Suprapubic skin (tissue), 4 donors: ENCODE measurements at places on chromosomes 7 and 10.

- DNase-seq = peak; percentile 33
Measured at GRCh38 chr7:742791-743190, 15.7 kb upstream of the PRKAR1B start.

DNA sequence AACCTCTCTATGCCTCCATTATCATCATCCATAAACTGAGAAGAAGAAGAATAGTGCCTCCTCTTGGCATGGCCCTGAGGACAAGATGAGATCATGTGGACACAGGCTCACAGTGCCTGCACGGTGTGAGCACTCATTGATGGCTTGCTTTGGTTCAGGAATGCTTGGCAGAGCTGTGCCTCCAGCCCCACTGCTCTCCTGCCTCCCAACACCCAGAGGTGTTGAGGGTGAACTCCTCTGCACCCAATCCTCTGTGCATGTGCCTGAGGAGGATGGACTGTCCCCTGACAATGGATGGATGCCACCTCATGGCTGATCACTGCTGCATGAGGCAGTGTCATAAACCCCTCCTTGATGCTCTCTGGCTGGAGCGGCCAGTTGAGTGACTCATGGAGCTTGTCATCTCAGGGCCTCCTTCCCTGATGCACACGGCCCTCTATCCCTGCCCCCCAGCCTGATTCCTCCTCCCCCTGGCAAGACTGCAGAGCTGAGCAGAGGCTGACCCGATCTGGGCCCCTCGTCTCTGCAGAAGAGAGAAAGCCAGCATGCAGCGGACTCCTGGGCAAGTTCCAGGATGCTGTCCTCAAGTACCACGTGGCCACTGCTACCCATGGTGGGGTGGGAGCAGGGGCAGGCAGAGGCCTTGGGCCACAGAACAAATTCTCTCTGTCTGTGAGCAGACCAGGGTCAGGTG, 136.3 kb downstream of the KCNMA1 start:
- no peak for DNase-seq

DNA sequence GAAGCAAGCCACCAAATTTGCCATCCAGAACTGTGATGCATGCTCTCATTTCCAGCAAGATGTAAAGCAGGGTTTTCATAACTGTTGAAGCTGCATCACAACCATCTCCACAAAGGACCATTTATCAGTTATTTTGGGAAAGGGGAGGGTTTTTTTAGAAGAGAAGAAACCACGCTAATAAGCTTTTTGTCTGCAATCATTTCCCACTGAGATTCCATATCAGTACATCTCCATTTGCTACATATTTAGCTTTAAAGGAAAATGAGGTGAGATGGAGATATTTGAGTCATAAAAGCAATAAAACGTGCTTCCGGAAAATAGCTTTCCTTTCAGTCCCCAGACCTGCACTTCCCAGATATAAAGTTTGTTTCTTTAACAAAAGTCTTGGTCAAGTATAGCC, 258.2 kb downstream of the FRMD4A start:
- DNase-seq = no peak

DNA sequence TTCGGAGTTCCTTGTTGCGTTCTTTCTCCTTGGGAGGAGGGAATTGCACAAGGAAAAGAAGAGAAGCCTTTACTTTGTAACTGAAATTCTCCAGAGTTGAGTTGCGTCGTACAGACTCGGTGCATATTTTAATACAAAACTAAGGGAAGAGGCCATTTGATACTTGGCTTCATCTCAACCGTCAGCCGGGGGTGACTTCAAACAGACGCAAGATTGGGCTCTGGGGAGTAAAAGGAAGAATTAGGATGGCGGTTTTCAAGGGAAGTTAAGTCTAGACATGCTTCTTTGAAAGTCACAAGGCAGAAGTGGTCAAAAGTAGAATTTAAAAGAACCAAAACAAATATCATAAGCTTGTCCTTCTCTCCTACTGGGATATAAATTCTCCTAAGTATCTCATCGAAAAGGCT, 1.6 kb downstream of the PRR15 start:
- DNase-seq = no peak

DNA sequence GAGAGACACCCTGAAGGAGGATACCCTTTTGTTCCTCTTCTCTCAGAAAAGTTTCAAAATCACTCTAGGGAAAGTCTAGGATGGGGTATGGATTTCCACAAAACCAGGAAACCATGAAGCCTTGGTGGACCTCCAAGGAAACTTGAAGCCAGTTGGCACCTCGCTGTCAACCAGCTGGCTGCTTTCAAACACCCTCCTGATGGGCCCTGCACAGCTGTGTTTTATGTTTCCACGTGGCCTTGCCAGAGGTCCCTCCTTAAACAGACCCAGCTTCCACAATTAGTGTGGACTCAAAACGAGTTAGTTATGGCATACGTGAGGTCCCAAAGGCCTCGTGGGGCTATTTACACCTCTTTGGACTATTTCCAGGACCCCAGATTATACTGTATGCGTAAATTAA, 5.9 kb downstream of the PPP1R3A start:
- DNase-seq = no peak

DNA sequence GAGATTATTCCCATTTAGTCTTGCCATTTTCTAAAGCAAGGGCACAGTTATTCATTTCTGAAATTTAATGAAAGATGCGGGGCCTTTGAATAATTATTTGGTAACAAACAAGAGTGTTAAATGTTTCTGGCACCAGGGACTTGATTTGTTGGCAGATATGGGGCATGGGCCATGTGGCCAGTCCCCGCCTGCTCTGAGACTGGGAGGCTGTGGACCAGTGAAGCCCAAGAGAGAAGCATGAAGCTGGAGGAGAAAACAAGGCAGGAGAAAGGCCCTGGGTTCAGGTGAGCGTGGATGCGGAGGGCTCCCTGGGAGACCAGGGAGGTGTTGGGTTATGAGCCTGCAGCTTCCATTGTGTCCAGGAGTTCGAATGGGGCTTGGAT, 378.5 kb downstream of the TCERG1L start:
- no peak for DNase-seq

GRCh38 chr7:84218681-84219080, 24.1 kb upstream of the SEMA3A start:
- no peak for DNase-seq

DNA sequence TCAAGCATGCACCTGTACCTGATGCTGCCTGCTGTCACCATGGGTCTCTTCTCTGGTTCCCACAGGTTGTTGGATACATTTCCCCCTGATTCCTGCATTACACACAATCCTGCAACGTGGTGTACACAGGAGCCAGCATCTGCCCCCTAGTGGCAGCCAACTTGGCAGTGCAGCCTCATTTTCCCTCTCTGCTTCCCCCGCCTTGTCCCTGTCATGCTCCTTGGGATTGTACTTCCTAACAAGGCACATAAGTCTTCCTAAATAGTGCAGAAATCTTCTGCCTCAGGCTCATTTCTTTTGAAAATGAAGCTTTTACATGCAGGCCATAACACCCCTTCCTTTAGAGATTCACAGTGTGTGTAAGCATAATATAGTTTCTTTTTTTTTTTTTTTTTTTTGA, 387.5 kb downstream of the CCSER2 start:
- DNase-seq = no peak

DNA sequence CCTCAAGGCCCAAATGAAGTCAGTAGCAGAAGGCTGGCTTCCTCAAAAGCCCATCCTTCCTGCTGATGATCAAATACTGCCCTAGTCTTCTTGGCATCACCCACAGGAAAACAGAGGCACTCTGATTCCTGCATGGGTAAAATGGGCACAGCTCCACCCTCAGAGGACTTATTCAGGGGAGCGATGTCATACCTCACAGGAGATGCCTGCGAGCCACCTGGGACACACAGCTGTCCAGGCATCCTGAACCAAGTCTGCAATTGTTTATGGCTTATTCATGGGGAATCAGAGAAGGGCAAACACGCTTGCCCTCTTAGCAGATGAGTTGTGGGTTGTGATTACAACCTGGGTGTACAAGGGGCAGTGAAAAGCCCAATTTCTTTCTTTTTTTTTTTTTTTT, 22.0 kb upstream of the LMTK2 start:
- no peak for DNase-seq

DNA sequence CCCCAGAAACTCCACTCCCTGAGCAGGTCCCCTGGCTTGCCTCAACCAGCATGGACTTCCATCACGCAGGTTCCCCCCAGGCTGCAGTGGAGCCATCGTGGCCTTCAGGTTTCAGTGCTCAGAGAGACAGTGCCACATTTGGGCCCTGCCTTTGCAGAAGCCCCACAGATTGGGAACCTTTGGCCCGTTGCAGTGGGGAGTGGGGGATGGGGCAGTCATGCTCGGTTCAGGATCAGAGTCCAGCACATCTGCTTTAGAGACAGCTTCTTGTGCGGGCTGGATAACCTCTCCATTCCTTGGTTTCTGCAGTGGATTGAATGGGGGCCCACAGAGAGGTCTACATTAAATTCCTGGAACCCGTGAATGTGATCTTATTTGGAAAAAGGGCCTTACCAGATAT, 183.9 kb downstream of the EBF3 start:
- DNase-seq = peak; percentile 47

DNA sequence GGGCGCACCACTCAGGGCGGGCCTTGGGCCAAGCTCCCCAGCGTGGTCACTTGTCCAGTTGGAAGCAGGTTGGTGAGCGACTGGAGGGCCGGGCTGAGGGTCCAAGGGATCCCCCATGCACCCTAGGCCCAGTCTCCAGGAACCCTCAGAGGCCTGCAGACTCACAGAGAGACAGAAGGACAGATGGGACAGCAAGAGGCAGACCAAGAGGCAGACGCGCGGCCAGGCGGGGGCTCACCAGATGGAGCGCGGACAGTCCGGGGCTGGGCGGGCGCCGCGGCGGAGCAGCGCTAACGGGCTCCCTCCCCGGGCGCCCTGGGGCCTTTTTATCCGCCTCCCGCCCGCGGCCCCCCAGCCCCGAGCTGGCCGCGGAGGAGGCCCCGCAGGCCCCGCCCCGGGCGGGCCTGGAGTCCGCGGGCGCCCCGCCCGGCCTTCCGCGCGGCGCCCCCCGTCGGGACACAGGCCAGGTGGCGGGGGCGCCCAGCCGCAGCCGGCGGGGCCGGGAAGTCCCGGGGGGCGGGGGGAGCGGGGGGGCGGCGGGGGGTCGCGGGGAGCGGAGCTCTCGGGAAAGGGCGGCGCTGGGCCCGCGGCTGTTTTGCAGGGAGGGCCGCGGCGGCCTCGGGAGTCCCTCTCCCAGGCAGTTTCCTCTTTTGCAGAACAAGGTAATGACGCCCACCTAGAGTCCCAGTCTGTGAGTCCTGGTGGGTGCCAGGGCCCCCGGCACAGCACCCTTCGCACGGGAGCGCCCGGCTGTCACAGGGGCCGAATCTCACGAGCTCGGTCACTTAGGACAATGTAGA, at the start of gene LOXL4:
LOXL4 (minus strand) TSS at position 301 of the 800 bp plus-strand sequence. CDS start 5,175 bp downstream, outside the sequence.
- no peak for DNase-seq

- no peak for DNase-seq
Measured at GRCh38 chr7:47537716-47538675, 43.9 kb downstream of the TNS3 start.

DNA sequence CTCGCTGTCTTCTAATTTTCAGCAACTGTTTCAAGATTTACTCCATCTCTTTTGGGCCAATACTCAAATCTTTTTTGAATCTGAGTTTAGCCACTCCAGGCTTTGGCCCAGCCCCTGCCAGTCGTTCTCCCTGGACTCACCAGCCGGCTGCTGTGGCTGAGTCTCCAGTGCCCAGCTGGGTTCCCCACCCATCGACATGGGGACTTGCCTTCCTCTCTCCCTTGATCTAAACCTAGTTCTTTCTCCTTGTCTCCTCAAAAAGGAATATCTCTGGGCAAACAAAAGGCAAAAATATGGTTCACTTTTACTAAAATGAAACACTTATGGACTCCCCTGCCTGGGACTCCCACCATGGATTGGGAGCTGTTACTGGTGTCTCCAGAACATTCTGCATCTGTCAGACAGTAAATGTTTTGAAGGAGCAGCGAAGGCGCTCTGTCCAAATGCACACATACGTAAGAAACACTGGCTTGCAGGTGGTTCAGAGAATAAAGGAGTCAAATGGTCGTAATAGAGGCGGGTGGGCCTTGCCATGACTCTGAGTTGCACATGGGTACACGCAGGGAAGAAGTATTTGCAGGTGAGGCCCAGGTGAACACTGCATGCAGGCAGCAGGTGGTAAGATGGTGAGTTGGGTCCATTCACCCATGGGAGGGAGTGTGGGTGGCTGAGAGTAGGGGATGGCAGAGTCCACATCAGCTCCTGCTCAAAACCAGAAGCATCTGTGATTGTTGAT, 35.5 kb upstream of the HABP2 start:
- no peak for DNase-seq

- DNase-seq = no peak
Measured at GRCh38 chr10:132113766-132114365, 48.1 kb downstream of the JAKMIP3 start.
